GM18507 (cell line): ENCODE measurements at places on chromosomes 1 and 21.

GRCh38 chr1:111085676-111086075, 54.2 kb downstream of the DRAM2 start:
- DNase-seq: no peak

DNA sequence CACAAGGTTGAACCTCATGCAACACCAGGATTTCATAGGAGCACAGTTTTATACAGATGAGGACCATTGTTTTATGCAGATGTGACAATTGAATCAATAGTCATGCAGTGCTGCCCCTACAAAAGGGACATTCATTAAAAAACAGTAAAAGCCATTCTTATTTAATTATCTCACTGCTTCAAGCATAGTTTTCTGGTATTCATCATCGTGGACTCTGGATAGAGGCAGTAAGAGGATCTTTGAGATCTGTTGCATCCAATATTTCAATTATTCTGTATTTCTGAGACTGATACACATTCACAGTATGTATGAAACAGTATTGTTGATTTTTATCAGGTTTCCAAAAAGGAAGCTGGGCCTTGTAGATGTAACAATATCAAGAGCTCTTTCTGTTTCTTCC, 237.6 kb downstream of the RYR2 start:
- DNase-seq: no peak

DNA sequence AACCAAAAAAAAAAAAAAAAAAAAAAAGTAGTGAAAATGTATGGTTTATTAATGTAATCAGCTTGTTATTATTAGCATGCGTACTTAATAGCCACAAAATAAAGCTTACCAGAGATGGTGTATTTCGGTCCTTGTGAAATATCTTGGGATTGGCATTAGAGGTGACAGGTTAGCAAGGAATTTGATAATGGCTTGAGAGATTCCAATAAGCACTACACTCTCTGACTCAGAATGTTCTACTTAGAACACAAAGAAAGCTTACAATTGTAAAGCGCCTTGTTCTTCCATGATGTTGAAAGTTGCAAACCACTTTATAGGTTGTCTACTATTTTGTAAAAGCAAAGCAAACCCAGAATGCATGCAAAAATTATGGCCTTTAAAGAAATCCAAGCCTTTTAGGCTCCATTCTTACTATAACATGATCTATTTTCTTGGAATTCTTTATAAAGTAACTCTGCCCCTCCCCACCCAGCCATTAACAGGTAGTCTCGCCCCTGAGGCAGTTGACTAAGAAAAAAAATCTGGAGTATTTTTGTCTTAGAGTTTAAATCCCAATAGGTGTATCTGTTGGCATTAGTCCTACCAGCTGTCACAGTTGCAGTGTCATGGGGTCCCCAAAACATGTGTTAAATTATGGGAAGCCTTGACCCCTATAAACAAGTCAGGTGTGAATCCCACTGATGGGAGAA, 129.2 kb downstream of the DHRS3 start:
- no peak for DNase-seq

DNA sequence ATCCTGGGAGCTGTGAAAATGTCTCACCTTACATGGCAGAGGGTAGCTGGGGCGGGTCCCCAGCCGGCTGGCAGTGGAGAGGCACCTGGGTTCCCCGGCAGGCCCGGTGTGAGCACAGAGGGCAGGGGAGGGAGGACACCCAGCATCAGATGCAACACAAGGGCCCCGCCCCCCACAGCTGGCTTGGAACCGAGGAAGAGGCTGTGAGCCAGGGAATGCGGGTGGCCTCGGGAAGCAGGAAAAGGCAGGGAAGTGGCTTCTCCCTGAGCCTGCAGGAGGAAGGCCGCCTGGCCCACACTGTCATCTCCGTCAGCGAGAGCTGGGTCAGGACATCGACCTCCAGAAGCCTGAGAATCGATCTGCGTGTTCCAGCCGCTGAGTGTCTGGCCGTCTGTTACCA, 87.3 kb downstream of the SIK1 start:
- DNase-seq: no peak

- no peak for DNase-seq
Observed at GRCh38 chr1:84166797-84167196, 22.7 kb downstream of the PRKACB start.

GRCh38 chr1:226980565-226981385, 40.7 kb downstream of the COQ8A start:
- no peak for DNase-seq

DNA sequence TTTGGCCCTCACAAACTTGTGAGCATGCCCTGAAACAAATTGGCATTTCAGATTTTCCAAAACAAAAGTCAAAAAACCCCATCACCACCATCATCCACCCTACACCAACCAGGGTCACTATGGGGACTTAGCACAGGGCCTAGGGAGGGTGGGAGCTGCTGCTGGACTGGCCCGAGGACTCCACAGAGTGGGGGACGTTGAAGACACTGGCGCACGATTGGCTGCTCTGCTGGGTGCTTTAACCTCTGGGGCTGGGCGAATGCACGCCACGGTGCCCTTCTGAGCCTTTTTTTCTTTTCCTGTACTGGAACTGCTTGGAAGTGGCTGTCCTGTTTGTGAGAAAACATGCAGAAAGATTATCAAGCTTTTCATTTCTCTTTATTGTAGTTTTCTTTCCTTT, 92.8 kb downstream of the CD247 start:
- DNase-seq: no peak

DNA sequence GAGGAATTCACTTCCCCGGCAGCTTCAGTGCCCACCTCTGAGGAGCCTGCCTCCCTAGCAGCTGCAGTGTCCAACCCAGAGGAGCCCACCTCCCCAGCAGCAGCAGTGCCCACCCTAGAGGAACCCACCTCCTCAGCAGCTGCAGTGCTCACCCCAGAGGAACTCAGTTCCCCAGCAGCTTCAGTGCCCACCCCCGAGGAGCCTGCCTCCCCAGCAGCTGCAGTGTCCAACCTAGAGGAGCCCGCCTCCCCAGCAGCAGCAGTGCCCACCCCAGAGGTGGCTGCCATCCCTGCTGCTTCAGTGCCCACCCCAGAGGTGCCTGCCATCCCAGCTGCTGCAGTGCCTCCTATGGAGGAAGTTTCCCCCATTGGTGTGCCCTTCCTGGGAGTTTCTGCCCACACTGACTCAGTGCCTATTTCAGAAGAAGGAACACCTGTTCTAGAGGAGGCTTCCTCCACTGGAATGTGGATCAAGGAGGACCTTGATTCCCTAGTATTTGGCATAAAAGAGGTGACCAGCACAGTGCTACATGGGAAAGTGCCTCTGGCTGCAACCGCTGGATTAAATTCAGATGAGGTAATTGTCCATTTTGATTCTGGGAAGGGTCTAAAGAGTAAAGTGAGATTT, 77.4 kb upstream of the BMP8A start:
- no peak for DNase-seq

DNA sequence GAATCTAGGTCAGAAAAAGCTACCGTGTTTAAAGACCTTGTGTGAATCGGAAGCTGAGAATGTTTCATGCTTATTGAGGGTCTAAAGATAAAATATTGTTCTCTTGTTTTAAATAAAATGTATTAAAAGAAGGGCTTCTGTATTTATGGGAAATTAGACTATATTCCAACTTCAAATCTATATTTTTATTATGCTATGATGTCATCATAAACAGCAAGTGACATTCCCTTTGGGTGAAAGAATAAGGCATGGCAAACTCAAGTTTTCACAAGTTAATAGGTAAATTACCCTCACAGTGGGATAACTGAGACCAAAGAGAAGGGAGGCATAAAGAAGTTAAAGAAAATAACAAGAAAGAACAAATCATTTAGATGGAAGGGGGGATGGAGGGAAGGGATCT, 333.8 kb upstream of the NR5A2 start:
- no peak for DNase-seq

- no peak for DNase-seq
Observed at GRCh38 chr1:228400237-228400651, 6.4 kb downstream of the TRIM11 start.

GRCh38 chr1:17914987-17915386, 159.9 kb downstream of the ACTL8 start:
- DNase-seq: no peak
